ENCODE measurements at places on chromosomes 7 and 10.

DNA sequence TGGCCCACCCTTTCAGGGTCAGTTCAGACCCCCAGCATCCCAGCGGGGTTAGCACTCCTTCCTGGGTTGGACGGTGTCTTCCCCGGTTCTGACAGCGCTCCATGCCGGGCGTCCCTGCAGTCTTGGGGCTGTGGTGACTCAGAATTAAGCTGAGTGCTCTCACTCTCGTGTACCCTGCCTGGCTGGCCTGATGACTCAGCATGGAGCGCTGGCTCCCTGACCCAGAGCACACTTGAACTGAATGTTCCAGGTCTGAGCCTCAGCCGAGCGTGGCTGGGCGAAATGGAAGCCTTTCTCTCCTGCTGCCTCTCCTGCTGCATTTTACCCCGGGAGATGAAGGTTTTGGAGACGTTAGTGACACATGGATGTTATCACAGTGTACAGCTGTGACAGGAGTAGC is 7.1 kb downstream of the BAG3 start:
- DNase-seq: no peak

DNA sequence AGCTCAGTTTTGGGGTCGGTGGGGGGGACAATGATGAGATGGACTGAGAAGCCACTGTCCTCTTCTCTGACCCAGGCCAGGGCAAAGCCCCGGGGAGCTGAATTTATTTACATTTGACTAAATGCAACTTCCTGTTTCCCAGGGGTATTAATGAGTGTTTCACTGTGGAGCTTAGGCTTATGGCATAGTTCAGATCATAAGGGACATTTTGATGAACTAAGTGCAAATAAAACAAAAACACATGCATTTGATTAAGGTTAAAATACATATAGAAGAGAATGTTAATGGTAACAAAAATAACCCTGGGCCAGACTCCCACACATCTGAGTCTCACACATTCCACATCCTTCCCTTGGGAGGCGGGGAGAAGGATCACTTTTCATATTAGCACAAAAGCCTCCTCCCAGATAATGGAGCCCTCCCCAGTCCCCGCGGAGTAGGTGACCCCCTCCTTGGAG is 320.6 kb downstream of the FRMD4A start:
- no peak for DNase-seq

DNA sequence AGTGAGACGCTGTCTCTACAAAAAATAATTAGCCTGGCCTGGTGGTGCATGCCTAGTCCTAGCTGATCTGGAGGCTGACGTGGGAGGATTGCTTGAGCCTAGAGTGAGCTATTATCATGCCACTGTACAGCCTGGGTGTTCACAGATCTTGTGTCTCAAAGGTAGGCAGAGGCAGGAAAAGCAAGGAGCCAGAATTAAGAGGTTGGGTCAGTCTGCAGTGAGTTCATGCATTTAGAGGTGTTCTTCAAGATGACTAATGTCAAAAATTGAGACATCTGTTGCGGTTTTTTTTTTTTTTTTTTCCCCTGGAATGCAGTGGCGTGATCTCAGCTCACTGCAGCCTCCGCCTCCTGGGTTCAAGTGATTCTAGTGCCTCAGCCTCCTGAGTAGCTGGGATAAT is 5.4 kb downstream of the PPIA start:
- no peak for DNase-seq

DNA sequence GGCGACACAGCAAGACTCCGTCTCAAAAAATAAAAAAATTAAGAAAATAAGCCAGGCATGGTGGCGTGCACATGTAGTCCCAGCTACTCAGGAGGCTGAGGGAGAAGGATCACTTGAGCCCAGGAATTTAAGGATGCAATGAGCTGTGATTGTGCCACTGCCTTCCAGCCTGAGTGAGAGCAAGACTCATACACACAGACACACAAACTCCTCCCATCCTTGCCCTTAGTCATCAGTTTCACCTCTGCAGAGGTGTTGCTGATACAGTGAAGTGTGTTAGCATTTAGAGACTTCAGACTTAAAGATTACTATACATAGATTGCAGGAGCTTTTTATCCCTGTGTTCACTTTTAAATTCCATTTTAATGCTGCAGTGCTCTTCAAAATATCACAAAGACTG is 5.5 kb upstream of the H2AZ2 start:
- DNase-seq: no peak

- no peak for DNase-seq
Observed at GRCh38 chr7:94173436-94173835, 169.3 kb upstream of the BET1 start.

DNA sequence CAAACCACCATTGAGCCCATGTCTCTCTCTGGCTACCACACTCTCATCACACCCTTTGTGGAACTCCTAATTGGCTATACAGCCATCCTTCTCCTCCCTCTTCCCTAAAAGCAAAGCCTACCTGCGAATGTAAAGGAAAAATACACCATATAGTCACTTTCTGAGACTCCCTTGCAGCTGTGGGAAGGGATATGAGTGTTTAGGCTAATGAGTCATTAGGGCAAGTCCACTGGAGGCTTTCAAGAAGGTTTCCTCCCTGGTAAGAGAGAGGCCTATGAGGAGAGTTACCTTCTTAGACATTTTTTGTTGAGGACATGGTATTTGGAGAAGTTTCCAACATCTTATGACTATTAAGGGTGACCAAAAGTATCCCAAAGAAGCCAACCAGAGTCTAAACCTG is 4.1 kb upstream of the TMEM243 start:
- no peak for DNase-seq

- no peak for DNase-seq
Observed at GRCh38 chr7:15158141-15158810, 255.7 kb upstream of the DGKB start.

DNA sequence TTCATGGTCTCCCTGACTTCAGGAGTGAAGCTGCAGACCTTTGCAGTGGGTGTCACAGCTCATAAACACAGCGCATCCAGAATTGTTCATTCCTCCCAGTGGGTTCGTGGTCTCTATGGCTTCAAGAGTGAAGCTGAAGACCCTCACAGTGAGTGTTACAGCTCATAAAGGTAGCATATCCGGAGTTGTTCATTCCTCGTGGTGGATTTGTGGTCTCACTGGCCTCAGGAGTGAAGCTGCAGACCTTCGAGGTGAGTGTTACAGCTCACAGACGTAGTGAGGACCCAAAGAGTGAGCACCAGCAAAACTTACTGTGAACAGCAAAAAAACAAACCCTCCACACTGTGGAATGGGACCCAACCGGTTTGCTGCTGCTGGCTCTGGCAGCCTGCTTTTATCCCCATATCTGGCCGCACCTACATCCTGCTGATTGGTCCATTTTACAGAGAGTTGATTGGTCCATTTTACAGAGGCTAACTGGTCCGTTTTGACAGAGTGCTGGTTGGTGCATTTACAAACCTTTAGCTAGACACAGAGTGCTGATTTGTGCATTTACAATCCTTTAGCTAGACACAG is 308.8 kb downstream of the PTPRN2 start:
- no peak for DNase-seq

GRCh38 chr7:41028580-41028979 is 674.3 kb downstream of the INHBA start:
- no peak for DNase-seq

- no peak for DNase-seq
Observed at GRCh38 chr7:154841731-154842331, 161.1 kb downstream of the PAXIP1 start.

DNA sequence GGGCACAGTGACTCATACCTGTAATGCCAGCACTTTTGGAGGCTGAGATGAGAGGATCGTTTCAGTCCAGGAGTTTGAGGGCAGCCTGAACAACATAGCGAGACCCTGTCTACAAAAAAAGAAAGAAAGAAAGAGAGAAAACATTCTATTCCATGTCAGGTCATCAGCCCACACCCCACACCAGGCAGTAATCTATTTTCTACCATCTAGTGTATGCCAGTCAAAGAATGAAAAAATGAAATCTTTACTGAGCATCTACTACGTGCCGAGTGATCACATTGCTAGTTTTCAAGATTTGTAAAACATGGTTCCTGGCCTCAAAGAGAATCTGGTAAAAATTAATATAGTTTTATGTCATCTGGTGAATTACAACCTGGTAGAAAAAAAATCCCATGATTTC is 3.1 kb upstream of the EPHB4 start:
- no peak for DNase-seq

GRCh38 chr10:24951201-24952142 is 934 bp downstream of the PRTFDC1 start:
- DNase-seq: no peak

DNA sequence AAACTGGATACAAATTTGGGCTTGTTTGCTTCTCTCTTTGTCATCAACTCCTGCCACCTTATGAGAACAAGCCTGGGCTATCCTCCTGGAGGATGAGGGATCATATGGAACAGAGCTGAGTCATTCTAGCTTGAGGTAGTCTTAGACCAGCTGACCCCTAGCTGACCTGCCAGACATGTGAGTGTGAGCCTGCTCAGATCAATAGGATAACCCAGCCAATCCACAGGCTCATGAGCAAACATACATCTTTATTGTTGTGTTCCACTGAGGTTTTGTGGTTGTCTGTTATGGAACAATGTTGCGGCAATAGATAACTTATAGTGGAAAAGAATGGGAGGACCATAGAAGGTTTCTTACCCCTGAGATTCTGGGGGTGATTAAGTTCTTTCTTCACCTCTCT is 54.5 kb upstream of the FAM180A start:
- DNase-seq: no peak

DNA sequence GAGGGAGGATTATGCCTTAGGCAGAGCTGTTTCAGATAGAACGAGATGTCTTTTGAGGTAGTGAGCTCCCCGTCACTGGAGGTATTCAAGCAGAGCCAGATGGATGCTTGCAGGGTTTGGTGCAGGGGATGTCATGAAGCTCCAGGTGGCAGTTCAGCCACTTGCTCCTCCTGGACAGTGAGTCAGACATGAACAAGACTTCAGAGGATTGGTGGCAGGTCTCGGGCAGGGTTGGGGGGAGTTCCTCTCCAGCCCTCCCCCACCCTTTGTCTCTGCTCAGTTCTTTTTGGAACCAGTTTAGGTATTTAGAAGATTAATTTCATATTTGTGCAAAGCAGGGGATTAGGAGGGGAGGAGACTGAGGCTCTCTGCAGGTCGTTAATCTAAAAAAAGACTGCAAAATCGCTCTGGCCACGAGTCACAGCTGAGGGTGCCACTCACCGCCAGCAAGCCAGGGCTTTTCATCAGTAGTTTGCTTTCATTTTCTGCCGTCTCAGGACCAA is 21.5 kb upstream of the MYL10 start:
- DNase-seq: no peak

GRCh38 chr10:66365686-66366085 is 560.1 kb upstream of the LRRTM3 start:
- no peak for DNase-seq

DNA sequence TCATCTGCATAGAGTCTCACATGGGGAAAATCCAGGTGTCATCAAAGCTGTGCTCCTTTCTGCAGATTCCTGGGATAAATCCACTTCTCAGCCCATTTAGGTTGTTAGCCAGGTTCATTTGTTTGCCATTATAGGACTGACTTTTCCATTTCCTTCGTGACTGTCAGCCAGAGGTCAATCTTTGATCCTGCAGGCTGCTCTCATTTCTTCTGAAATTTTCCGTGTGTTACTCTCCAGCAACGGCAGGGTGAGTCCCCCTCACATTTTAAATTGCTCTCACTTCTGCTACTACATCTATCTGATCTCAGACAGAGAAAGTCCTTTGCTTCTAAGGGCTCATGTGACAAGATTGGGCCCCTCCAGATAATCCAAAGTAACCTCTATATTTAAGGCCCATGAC is 150.7 kb upstream of the BET1 start:
- no peak for DNase-seq
